ENCODE measurements at places on chromosomes 2 and 18.
A peak's percentile ranks its signal among the peaks of the same experiment; 100 is the strongest.

DNA sequence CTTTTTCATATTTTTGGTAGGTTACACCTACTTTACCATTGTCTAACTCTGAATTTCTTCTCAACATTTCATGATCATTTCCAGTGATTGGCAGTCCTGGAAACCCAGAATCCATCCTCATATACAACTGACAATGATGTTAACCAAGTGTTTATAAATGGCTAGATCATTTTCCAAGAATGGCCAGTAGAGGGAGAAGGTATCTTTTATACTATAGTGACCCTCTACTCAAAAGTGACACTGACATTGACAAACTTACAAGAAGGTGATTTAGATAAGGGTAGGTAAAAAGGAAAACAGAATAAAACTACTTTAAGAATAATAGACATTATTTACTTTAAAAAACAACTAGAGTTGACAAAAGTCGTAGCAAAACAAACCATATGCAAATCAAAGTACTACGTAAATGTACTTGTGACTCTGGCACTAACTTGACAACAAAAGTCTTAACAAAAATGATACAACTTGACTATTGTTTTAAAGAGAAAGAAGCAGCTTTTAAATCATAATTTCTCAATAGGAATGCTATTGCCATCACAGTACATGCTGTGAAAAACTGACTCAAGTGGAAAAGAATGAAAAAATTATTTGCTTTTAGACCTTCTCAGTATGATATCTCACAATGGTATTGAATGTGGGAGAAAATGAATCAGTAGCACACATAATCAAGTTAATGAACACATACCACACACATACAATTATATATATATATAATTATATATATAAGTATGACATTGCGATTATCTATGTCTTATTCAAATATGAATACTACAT lies 76.6 kb upstream of the GRB14 start:
- H3K4me1 ChIP-seq = no peaks in the 10 kb centered on the region
- H3K4me3 ChIP-seq = no peak overlapping the region
- no peaks in the 10 kb centered on the region for H3K36me3 ChIP-seq
- no peak for DNase-seq

DNA sequence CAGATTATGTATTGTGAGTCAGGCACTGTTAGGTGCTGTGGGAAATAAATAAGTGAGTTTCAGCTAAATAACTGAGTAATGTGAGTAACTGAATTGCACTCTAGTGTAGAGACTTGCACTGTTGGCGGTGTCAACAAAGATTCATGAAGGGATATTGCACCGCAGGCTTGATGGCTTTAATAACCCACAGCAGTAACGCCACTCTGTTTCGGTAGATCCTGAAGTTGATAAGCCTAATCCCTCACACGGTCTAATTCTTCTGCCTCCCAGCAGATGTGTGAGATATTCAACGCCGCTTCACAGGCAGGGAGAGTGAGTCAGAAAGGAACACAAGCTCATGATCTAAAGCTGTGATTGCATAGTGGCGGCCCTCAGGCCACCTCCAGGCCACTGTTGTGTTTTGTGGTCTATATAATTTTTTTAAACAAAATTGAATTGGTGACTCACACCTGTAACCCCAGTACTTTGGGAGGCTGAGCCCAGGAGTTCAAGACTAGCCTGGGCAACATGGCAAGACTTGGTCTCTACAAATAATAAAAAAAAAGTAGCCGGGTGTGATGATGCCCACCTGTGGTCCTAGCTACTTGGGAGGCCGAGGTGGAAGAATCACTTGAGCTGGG lies 94.3 kb downstream of the LIPG start:
- peaks cover 2% of the 10 kb centered on the region for H3K4me1 ChIP-seq
- no peak for DNase-seq
- H3K27ac ChIP-seq = no peak overlapping the region
- H3K36me3 ChIP-seq = no peaks in the 10 kb centered on the region

DNA sequence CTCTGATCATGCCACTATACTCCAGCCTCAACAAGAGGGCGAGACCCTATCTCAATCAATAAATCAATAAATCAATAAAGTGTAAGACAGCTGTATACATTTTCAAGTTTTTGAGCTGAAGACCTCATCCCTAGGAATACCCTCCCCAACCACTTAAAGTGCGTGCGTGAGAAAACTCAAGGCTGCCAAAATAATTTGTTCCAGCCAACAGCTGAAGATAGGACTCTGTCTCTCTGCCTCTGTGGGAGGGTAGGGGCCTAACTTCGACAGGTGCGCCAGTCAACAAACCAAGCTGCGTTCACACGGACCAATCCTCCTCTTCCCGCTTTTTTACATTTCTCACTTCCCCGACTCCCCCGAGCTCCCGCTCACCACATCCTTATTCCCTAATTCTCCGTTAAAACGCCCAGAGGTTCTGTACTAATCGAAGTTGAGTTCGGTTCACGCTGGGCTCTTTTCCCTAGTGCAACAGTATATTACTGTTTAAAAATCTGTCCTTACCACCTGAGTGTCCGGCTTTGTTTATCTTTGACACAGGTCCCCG lies 618 bp downstream of the POLR2D start:
- H3K4me1 ChIP-seq = peaks cover 44% of the 10 kb centered on the region
- H3K4me3 ChIP-seq = peak overlapping the region; percentile 98
- H3K27ac ChIP-seq = peak overlapping the region; percentile 91
- DNase-seq = no peak
- H3K36me3 ChIP-seq = no peaks in the 10 kb centered on the region

DNA sequence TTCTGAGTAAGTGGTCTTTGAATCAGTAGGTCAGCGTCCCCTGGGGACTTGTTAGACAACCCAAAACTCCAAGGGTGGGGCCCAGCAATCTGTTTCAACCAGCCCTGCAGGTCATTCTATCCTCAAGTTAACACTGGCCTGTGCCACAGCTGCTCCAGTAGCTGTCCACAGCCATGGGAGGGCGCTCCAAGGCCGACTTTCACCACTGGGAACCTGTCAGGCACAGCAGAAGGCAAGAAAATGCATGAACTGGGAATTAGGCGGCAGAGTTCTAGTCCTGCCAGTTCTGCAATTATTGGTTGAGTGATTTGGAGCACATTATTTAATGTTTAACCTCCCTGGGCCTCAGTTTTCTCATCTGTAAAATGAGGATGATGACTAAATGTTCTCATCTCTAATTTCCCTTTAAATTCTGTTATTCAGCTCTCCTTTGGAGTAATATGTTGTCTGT lies 17.4 kb upstream of the MRPL33 start:
- H3K36me3 ChIP-seq = peaks cover 6% of the 10 kb centered on the region
- no peak overlapping the region for H3K27ac ChIP-seq
- no peak overlapping the region for H3K4me3 ChIP-seq
- H3K27me3 ChIP-seq = peaks cover 12% of the 10 kb centered on the region
- H3K4me1 ChIP-seq = no peaks in the 10 kb centered on the region
- peak; percentile 46 for DNase-seq

GRCh38 chr2:237629188-237629534 lies 1.8 kb downstream of the LRRFIP1 start:
- DNase-seq = no peak
- peak overlapping the region; percentile 22 for H3K4me3 ChIP-seq
- peaks cover 10% of the 10 kb centered on the region for H3K27me3 ChIP-seq
- H3K4me1 ChIP-seq = peaks cover 33% of the 10 kb centered on the region
- no peak overlapping the region for H3K27ac ChIP-seq

DNA sequence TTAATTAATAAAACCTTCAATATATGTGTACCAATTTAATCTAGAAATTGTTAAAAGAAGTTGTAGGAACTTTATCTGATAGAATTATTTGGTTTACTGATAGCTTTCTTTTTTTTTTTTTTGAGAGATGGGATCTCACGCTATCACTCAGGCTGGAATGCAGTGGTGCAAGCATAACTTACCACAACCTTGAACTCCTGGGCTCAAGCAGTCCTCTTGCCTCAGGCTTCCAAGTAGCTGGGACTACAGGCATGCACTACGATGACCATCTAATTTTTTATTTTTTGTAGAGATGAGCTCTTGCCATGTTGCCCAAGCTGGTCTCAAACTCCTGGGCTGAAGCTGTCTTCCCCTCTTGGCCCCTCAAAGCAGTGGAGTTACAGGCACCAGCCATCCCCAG lies 66.8 kb downstream of the CCDC138 start:
- no peak overlapping the region for H3K4me3 ChIP-seq
- no peak for DNase-seq
- no peaks in the 10 kb centered on the region for H3K4me1 ChIP-seq
- no peaks in the 10 kb centered on the region for H3K36me3 ChIP-seq

DNA sequence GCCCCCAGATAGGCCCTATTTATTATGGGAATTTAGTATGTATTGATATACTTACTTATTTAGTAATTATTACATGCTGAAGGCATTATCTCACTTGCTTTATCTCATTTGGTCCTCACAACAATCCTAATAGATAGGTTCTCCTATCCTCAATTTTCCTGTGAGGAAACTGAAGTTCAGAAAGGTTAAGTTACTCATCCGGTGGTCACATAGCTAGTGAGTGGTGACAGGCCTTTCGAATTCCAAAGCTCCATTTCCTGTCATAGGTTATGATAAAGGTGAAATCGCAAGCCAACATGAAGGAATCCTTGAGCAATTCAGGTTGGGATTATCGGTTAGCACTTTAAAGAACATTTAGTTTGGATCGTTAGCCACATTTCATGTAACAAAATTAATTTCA lies 33.3 kb downstream of the NAB1 start:
- H3K4me1 ChIP-seq = peaks cover 23% of the 10 kb centered on the region
- no peak overlapping the region for H3K4me3 ChIP-seq
- H3K27ac ChIP-seq = no peak overlapping the region

DNA sequence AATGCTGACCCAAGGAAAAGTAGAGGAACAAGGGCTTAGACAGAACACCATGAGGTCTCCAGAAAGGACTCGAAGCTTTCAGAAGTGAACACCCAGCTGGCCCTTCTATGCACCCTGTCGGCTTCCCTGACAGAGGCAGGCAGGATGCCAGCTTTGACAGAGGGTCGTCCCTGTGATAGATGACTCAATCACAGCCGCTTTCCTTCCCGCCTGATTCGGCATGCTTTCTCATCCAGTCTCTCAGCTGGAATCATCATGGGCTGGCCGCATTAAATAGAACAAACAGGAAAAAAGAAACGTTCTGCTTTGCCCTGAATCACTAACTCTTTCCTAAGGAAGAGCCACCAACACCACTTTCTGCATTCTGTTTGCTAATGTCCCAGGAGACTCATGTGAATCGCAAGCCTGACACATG lies 140.3 kb upstream of the RAB12 start:
- H3K4me1 ChIP-seq = peaks cover 1% of the 10 kb centered on the region
- no peak overlapping the region for H3K4me3 ChIP-seq
- H3K27ac ChIP-seq = no peak overlapping the region
- H3K36me3 ChIP-seq = no peaks in the 10 kb centered on the region
- no peak for DNase-seq

- peak overlapping the region; percentile 54 for H3K4me3 ChIP-seq
- H3K36me3 ChIP-seq = peaks cover 2% of the 10 kb centered on the region
- DNase-seq = no peak
These were observed 625 bp downstream of the LYPD6 start for GRCh38 chr2:149331023-149331400.

DNA sequence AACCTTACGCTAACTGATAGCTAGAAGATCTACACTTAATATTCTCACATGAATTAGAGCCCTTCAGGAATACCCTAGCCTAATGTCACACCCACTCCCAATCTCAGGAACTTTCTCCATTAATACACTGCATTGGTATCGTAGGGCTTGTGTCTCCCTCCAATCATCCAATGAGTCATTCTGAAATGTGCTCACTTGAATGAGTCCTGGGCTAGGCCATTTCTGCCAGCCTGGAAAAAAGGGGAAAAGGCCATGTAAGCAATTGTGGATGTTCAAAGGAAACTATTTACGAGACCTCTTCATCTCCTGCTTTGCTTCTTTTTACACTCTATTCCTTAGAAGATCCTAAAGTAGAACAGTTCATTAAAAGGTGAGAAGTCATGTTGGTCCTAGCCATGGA lies 18.8 kb downstream of the ZEB2 start:
- H3K4me3 ChIP-seq = no peak overlapping the region
- no peak overlapping the region for H3K27ac ChIP-seq
- peaks cover 3% of the 10 kb centered on the region for H3K27me3 ChIP-seq
- H3K36me3 ChIP-seq = no peaks in the 10 kb centered on the region
- no peak for DNase-seq

- peaks cover 39% of the 10 kb centered on the region for H3K4me1 ChIP-seq
- H3K27ac ChIP-seq = no peak overlapping the region
- peak overlapping the region; percentile 72 for H3K4me3 ChIP-seq
- peaks cover 25% of the 10 kb centered on the region for H3K27me3 ChIP-seq
- no peak for DNase-seq
These were observed 36.7 kb downstream of the AFF3 start for GRCh38 chr2:100105678-100106054.

DNA sequence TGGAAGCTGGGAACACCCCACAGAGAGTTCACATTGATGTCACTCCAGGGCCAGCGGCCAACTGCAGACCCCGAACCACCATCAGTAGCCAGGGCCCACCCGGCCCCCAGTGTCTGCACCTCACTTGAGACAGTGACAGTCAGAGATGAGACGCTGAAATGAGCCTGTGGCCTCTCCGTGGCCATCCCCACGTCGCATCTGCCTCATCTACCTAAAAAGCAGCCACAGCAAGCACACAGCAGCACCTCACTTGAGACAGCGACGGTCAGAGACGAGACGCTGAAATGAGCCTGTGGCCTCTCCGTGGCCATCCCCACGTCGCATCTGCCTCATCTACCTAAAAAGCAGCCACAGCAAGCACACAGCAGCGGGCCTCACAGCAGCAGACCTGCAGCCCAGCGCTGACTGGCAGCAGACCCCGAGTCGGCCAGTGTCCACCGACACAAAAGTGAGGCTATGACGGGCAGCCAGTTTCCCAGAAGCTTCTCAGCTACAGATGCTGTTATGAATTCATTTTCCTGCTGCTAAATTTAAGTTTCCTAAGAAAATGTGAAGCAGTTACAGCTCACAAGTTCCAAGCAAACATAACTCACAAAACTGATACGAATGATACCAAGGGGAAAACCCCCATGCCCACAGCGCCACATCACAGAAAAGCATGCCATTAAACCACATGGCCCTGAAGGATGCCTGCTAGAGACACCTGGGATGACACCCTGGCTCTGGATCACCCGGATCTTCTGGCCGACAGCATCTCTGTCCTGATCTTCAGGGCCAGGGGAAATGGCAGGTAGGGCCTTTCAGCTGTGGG lies 27.7 kb downstream of the SNORC start:
- peaks cover 4% of the 10 kb centered on the region for H3K27me3 ChIP-seq
- H3K4me1 ChIP-seq = no peaks in the 10 kb centered on the region
- H3K36me3 ChIP-seq = no peaks in the 10 kb centered on the region

DNA sequence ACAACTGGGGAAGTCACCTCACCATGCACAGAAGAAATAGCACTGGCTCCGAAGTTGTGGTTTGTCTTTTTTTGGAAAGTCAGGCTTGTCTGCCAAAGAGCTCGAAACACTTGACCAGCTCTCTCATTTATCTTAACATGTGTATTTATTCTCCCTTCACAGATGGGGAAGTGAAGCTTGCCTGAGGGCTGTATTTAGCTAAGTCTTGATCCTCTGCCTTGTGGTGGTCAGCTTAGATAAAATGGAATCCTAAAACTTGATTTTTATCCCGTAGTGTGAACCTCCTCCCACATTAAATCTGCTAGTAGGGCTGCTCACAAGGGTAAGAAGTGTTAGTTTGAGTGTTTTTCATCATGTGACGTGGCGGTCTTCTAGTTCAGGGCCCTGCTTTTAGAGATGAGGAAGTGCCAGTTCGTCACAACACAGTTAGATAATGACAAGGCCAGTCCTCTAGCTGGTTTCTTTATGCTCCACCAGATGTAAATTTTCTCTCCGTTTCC lies 89.7 kb downstream of the TMEM247 start:
- no peak for DNase-seq
- H3K36me3 ChIP-seq = peaks cover 21% of the 10 kb centered on the region
- no peak overlapping the region for H3K4me3 ChIP-seq
- H3K4me1 ChIP-seq = peaks cover 89% of the 10 kb centered on the region

- peaks cover 35% of the 10 kb centered on the region for H3K27me3 ChIP-seq
- H3K4me1 ChIP-seq = no peaks in the 10 kb centered on the region
- no peak overlapping the region for H3K27ac ChIP-seq
- no peaks in the 10 kb centered on the region for H3K36me3 ChIP-seq
- no peak for DNase-seq
- H3K4me3 ChIP-seq = no peak overlapping the region
These were observed 35.1 kb upstream of the MTX2 start for GRCh38 chr2:176234156-176234555.

All from naive thymus-derived CD8-positive, alpha-beta T cell (primary cell).